ENCODE measurements at places on chromosomes 12 and 14.
A peak's percentile ranks its signal among the peaks of the same experiment; 100 is the strongest.

DNA sequence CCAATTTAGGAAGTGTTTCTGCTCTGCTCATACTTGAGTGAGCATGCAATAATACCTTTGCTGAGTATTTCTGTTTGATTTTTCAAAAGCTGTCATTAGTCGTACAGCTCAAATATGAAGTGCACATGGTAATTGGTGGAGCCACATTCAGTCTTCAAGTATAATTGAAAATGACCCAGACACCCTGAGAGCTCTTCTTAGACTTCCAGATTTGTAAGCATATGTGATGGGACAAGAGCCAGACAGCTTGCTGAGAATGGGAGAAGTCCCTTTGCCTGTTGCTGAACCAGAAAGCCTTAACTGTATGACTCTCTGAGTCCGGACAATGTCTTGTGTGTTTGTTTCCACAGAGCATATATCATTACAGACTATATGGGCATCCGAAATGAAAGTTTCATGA lies 307.3 kb downstream of the TMEM117 start:
- no peak for DNase-seq

- no peak for DNase-seq
These were observed 1.1 kb downstream of the RIMKLB start for GRCh38 chr12:8698879-8699278.

DNA sequence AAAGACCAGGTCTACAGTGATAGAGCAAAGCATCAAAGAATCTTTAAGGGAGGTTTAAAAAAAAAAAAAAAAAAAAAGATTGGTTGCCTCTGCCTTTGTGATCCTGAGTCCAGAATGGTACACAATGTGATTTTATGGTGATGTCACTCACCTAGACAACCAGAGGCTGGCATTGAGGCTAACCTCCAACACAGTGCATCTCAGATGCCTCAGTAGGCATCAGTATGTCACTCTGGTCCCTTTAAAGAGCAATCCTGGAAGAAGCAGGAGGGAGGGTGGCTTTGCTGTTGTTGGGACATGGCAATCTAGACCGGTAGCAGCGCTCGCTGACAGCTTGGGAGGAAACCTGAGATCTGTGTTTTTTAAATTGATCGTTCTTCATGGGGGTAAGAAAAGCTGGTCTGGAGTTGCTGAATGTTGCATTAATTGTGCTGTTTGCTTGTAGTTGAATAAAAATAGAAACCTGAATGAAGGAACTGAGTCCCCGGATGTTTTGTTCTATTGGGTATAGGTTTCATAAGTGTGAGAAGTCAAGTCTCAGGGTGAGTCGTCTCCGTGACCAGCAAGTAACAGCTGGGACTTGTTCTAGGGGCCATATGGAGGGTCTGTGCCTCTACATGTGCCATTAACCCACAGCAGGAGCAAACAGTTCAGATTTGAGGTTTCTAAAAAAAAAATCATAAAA lies 9.3 kb downstream of the PEBP1 start:
- DNase-seq, result no peak

DNA sequence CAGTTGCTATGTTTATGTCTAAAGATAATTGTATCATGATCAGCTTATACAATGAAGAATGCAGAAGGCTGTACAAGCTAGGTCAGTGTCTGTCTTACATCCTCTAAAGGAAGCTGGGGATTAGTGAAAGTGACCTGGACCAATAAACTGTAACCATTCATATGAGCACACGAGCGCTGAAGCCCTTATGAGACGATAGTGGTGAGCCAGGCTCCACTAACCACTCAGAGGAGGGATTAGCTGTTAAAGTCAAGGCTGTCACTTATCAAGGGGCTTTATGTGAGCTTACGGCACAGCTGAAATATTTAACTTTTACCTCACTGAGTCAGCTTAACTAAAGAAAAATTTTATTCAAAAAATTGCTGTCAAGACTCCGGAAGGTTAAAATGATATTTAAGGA lies 30.3 kb downstream of the NDUFA12 start:
- DNase-seq, result no peak

- DNase-seq, result no peak
These were observed 137.5 kb upstream of the CCND2 start for GRCh38 chr12:4135919-4136605.

DNA sequence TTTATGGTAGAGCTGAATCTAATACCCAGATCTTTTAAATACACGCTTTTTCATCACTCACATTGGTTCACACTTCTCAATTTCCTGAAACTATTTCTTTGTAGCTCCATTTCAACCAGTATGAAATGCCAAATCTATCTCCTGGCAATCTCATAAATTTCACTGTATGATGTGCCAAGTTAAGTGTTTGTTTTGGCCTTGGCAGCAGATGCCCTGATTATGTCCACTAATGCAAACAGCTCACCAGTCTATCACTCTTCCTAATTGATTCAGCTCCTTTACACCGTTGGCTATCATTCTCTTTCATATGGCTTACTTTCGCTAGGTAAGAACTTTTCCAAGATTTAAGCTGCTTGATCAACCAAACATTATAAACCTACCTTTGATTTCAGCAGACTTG lies 58.6 kb downstream of the ZFC3H1 start:
- no peak for DNase-seq

DNA sequence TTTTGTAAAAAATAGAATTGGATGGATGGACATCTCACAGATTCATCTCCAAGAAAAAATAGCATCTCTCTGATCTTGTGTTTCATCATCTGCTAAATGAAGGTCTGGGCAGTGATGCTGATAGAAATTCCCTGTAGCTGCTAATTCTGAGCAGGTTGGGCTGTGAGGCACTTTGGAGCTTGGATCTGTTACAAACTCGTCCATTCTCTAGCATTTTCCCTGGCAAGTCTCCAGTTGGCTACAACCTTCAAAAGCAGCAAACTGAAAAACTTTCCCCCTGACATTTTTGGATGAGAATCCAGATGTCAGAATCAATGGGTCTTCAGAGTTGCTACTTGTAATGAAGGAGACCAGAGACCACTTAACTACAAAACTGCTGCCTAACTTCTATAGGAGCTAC lies 72.7 kb downstream of the TPH2 start:
- no peak for DNase-seq

DNA sequence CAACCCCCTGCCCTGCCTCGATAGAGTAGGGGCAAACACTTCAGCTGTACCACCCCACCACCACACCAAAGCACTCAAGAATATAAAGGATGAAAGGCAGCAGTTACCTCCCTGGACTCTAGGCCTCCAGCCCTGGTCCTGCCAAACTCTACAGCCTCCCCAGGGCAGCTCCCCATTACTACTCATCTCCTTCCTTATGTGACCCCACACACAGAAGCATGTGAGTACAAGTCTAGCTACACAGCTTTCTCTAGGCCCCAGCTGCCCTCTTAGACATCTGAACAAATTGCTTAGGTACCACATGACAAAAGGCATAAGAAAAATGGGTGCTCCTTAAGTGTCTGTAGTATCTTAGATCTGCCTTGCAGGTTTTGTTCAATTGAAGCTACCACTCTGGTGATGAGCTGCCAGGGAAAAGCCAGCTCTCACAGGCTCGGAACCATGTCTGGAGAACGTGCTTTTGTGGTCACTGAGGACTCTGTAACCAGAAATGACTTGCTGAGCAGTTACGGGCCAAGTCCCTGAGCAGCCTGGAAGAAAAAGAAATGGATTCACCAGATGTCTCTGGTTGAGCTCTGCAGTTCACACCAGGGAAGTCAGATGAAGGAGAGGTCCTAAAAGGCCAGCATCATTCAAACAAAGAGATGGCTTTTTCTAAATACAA lies 32.8 kb downstream of the FMNL3 start:
- no peak for DNase-seq

GRCh38 chr14:43360239-43360638 lies 1146.8 kb downstream of the FSCB start:
- no peak for DNase-seq

DNA sequence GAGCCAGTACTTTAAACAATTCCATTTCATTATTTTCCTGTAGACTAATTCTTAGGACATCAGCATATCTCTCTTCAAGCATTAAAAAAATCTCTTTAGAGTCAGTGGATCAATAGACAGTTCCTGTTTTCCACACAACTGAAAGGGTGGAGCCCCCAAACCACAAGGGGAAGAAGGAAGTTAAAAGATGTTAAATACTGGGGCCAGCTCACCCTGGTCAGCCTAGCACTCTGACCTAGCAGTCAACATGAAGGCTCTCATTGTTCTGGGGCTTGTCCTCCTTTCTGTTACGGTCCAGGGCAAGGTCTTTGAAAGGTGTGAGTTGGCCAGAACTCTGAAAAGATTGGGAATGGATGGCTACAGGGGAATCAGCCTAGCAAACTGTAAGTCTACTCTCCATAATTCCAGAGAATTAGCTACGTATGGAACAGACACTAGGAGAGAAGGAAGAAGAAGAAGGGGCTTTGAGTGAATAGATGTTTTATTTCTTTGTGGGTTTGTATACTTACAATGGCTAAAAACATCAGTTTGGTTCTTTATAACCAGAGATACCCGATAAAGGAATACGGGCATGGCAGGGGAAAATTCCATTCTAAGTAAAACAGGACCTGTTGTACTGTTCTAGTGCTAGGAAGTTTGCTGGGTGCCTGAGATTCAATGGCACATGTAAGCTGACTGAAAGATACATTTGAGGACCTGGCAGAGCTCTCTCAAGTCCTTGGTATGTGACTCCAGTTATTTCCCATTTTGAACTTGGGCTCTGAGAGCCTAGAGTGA lies at the start of gene LYZ:
LYZ (plus strand) TSS at position 220 of the 777 bp plus-strand sequence; CDS start at position 248, 28 bp downstream.
- no peak for DNase-seq

- DNase-seq, result no peak
These were observed 76.5 kb downstream of the SNAPC1 start for GRCh38 chr14:61838661-61839245.

DNA sequence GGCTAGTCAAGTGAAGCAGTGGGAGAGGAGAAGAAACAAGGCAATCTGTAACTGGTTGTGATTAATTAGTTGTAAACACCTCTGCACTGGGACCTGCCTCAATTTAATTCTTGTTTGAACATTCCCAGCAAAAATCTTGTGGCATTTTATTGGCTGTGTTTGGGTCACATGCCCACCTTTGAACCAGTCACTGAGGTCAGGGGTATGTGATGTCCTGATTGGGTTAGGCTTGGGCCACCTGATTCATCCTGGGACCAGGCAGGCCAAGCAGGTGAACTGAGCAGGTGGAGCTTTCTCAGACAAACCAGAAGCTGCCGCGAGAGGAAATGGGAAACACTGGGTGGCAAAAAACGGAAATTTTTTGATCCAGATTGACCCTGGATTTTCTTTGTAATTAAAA lies 72.5 kb downstream of the NEDD1 start:
- no peak for DNase-seq

DNA sequence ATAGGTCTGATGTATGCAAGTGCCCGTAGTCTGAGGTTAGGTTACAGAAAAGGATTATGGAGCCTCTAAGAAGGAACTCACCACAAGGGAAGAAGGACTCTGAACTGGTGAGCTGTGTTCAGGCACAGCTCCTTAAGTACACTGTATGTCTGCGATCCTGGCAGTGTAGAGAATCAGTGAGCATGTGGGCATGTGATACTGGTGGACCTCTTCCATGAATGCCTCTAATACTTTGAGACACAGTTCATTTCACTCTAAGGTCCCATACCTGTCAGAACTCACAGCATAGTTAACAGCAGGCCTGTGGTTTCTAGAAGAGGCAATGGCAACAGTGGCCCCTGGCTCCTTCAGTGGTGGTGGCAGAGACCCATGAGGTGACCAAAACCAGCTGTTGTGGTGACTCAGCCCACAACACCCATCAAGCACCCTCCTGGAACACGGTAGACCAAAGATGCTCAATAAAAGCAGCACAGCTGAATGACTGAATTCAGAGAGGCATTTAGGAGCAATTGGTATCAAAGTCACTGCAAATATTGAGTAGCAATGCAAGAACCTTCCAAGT lies 6.9 kb upstream of the OR6J1 start:
- no peak for DNase-seq

- DNase-seq, result no peak
These were observed 93.4 kb upstream of the TBX5 start for GRCh38 chr12:114499338-114499737.

GRCh38 chr12:92802906-92803305 lies 100.1 kb downstream of the PLEKHG7 start:
- DNase-seq, result no peak

- DNase-seq, result no peak
These were observed 845 bp upstream of the RARG start for GRCh38 chr12:53232646-53233461.

DNA sequence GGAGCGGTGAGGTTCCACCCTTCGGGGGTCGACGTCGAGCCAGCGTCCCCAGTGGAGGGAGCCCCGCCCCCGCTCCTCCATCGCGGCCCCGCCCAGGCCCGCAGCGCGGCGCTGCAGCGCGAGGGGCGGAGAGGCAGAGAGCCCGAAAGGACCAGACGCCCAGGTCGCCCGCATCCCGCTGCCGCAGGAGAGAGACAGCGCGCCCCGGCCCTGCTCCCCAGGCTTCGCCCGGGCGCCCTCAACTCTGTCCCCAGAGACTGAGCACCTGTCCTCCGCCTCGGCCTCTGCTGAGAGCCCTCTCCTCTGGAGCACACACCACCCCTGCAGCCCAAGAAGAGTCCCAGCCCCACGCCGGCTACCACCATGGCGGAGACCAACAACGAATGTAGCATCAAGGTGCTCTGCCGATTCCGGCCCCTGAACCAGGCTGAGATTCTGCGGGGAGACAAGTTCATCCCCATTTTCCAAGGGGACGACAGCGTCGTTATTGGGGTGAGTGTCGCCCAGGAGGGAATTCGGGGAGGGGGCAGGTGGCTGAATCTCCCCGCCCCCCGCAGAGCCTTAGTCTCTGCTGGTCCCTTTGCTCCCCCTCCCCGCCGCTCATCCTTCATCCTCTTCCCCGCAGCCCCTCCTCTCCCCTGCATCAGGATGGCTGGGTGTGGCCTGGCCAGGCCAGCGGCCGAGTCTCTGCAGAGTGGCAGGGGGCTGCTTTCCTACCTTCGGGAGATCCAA lies at the start of gene KIF5A:
KIF5A (plus strand) TSS at position 136 of the 732 bp plus-strand sequence; CDS start at position 364, 228 bp downstream.
- DNase-seq, result peak; percentile 13

- no peak for DNase-seq
These were observed 304.5 kb downstream of the RAD51B start for GRCh38 chr14:68124050-68124449.

DNA sequence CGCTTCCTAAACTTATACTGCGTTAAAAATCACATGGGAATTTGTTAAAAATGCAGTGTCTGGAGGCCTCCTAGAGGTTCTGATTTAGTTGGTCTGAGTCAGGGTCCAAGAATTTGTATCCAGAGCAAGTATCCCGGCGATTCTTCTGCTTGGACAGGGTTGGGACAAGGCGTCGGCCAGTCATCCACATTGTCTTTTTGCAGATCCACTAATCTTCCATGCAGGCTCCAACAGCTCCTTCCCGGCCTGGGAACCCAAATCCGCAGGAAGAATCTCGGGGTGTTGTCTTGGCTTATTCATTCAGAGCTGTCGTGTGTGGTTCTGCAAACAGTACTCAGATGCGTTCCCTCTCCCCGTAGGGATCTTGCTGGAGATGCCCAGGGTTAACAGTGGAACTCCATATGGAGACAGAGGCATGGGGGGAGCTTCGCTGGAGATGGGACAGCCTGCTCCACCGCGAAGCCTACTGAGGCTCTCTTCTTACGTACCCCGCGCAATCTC lies 25.3 kb downstream of the GPRC5D start:
- DNase-seq, result no peak

GRCh38 chr12:110928700-110929099 lies 8.3 kb upstream of the MYL2 start:
- DNase-seq, result no peak

Measured in stimulated activated CD8-positive, alpha-beta memory T cell treated with anti-CD3 and anti-CD28 coated beads, Interleukin-2, amount 100 ng/mL, for 1 hour (primary cell).